ENCODE measurements at places on chromosomes 11 and 22.
A peak's percentile ranks its signal among the peaks of the same experiment; 100 is the strongest.

- DNase-seq: no peak
Measured at GRCh38 chr11:40010011-40010410, 1449.4 kb downstream of the LRRC4C start.

GRCh38 chr11:61442616-61443015 is 12.7 kb downstream of the SDHAF2 start:
- DNase-seq: no peak

- DNase-seq: no peak
Measured at GRCh38 chr11:129313541-129314297, 61.9 kb upstream of the BARX2 start.

- DNase-seq: no peak
Measured at GRCh38 chr11:119839476-119840133, 110.6 kb upstream of the NECTIN1 start.

DNA sequence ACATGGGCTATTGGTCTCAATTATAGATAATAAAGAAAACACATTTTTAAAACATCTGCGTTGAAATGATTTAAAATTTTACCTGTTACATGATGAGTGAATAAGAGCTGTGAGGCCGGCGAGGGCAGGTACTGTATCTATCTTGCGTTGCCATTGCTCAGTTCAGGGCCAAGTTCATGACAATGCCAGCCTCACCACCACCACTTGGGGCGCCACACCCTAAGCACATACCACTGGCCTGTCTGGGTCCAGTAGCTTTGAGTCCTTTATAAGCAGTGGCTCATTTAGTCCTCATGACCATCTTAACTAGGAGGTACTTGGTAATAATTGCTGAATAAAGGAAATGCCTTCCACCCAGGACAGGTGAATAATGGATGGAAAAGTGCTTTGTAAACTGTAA is 14.5 kb upstream of the MB start:
- DNase-seq: peak; percentile 50

- DNase-seq: peak; percentile 20
Measured at GRCh38 chr22:27401321-27401720, 400.2 kb downstream of the MN1 start.

GRCh38 chr11:488992-489391 is 18.1 kb downstream of the RNH1 start:
- DNase-seq: no peak

GRCh38 chr11:100602716-100603115 is 84.4 kb upstream of the ARHGAP42 start:
- DNase-seq: no peak

- no peak for DNase-seq
Measured at GRCh38 chr11:62499944-62500649, 46.5 kb downstream of the AHNAK start.

DNA sequence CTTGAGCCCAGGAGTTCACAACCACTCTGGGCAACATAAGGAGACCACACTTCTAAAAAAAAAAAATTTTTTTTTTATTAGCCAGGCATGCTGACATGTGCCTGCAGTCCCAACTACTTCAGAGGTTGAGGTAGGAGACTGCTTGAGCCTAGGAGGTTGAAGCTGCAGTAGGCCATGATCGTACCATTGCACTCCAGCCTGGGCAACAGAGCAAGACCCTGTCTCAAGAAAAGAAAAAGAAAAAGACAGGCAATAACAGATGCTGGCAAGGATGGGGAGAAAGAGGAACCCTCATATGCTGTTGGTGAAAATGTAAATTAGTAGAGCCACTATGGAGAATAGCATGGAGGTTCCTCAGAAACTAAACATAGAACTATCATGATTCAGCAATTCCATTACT is 64.8 kb downstream of the PAK1 start:
- no peak for DNase-seq

DNA sequence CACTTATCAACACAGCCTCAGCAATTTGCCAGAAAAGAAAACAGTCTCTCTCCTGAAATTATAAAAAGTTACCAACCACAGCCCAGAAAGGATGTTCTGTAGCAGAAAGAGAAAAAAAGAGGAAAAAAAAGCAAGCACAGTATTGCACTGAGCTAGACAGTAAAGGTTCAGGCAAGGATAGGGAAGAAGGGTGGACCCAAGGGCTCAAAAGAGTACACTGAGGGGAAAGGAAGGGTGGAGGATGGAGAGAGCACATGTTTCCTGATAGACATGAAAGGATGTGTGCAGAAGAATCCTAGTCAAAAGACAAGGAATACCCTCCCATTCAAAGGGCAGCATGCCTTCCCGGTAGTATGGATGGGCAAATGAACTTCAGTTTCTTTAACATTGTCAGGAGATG is 59.1 kb downstream of the RRAS2 start:
- no peak for DNase-seq

- DNase-seq: peak; percentile 22
Measured at GRCh38 chr22:31944700-31945442, 536 bp downstream of the YWHAH start.

GRCh38 chr22:33674357-33674756 is 245.9 kb downstream of the LARGE1 start:
- DNase-seq: no peak

GRCh38 chr11:115527534-115528125 is 23.4 kb upstream of the CADM1 start:
- DNase-seq: no peak

- peak; percentile 84 for DNase-seq
Measured at GRCh38 chr11:86735451-86736290, 63.3 kb upstream of the ME3 start.

GRCh38 chr11:59957094-59957493 is 6.7 kb upstream of the OOSP4A start:
- peak; percentile 15 for DNase-seq
